ENCODE measurements at places on chromosomes 5 and 9.

DNA sequence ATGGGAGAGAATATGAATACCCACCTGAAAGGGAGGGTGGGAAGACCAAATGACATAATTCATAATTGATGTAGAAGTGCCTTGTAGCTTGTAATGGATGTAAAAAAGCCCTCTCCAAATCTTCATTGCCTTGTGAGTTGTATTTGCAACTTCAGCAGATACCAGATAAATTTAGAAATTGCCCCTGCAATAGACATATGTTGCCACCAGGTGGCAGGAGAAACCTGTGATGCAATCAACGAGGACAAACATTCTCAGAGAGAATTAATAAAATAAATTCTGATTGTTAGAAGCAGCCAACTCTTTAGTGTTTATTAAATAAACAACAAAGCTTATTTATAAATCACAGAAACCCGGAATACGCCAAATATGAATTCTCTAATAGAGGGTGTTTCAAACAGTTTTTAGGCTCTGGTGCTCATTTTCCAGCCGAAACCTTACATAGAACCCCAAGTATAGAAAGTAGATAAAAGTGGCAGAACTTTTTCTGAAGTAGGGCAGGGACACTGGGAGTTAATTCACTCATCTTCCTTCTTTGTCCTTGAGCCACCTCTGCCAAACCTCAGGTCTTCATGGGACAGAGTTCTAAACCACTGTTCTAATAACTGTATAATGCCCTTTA, 147.8 kb downstream of the TMEM38B start:
- DNase-seq, result peak; percentile 13

DNA sequence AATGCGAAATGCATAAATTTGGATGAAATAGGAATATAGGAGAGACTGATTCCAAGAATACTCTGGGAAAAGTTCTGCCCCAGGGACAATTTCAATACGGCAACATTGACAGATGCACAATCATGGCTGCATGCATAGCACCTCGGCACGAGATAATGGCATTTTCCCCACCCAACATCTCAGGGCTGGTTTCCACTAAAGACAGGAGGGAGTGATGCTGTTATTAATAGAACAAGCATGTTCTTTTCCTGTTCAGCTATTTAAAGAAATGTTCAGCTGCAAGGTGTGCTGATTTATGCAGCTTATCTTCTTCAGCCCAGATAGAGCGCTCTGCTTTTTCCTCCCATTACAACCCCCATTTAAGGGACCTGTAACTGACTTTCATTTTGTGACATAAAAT, 740.2 kb downstream of the TLR4 start:
- DNase-seq, result no peak

GRCh38 chr9:109990541-109990940, 210.5 kb downstream of the PALM2AKAP2 start:
- no peak for DNase-seq

- no peak for DNase-seq
Measured at GRCh38 chr5:15837551-15838289, 337.7 kb downstream of the FBXL7 start.

DNA sequence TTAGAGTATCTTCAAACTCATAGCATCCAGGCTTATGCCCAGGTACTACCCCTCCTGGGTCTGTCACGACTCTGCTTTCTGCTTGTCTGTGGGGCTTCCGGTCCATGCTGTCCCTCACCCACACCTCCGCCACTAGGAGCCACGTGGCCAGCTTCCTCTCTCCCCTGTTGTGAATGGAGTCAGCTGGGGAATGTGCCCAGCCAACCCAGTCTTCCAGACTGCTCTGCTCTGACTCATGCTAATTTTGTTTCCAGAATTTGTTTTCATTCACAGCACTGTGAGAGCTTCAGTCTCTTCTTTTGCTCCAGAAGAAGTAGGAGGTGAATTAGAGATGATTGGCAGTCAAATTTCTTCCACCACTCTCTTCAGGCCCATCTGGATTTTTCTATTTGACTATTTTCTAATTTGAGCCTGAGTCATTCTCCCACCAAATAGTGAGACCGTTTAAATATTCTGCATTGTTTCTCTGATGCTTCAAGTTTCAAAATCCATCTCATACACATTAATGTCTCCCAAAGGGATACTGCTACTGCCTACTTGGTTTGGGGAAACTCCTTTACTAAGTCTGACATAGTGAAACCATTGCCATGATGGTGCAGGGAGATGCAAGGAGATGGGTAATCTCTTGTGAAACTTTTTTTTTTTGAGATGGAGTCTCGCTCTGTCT, 424.1 kb upstream of the KIF2A start:
- DNase-seq, result no peak

GRCh38 chr9:14678776-14679175, 14.5 kb downstream of the ZDHHC21 start:
- DNase-seq, result no peak

DNA sequence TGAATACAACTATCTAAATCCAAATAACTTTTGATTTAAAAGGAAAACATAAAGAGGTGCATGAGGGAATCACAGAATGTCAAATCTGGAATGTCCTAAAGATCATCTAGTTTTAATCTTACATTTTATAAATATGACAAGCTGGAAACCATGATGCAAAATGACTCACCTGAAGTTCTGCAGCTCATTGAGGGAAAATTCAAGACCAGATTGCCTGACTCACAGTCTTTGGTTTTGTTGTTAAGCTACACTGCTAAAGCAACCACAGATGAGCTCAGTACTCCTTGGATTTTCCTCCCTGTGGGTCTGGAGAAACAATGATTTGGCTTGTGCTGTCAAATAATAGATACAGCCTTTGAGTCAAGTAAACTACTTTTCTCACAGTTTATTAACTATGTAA, 19.1 kb upstream of the EDIL3 start:
- no peak for DNase-seq

DNA sequence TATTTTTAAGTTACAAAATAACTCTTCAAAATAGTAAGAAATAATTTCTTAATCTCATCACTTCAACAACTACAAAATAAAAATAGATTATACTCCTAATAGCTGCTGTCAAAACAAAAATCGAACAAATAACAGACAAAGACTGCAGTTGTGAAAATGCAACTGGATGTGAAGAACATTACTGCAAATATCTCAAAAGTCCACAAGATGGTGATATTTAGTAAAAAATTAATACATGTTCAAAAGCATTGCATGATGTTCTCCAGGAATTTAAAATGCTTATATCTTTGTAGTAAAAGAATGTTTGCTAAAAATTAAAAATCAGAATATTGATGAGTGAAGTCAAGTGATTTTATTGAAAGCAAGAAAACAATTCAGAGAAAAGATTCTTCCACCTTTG, 66.2 kb downstream of the MPDZ start:
- no peak for DNase-seq

GRCh38 chr9:113912816-113913215, 36.7 kb downstream of the ZNF618 start:
- no peak for DNase-seq

- peak; percentile 8 for DNase-seq
Measured at GRCh38 chr9:69877852-69878514, 57.4 kb downstream of the CFAP95 start.

- no peak for DNase-seq
Measured at GRCh38 chr5:98460536-98460935, 312.9 kb upstream of the RGMB start.

DNA sequence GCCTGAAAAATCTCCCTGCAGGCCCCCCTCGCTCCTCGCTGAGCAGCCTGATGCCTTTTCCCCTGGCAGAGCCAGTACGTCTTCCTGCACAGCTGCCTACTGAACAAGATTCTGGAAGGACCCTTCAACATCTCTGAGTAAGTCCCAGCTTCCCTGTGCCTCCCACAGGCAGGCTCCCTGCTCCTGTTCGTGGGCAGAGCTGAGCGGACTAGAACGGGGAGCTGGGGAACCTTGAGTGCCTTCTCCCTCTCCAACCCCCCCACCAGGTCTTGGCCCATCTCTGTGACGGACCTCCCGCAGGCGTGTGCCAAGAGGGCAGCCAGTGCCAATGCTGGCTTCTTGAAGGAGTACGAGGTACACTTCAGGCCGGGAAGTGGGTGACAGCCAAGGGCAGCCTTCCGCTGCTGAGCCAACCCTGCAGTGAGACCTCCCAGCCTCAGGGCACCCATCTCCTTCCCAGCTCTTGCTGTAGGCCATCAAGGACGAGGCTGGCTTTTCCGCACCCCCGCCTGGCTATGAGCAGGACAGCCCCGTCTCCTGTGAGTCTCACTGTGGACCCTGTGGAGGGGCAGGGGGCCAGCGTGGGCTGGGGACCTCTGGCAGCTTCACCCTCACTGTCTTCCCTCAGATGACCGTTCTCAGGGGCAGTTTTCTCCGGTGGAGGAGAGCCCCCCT, 21.1 kb upstream of the SPTLC1 start:
- no peak for DNase-seq

GRCh38 chr9:78406146-78406545, 109.2 kb downstream of the PSAT1 start:
- no peak for DNase-seq

GRCh38 chr5:170749911-170750431, 33.6 kb upstream of the GABRP start:
- DNase-seq, result no peak

DNA sequence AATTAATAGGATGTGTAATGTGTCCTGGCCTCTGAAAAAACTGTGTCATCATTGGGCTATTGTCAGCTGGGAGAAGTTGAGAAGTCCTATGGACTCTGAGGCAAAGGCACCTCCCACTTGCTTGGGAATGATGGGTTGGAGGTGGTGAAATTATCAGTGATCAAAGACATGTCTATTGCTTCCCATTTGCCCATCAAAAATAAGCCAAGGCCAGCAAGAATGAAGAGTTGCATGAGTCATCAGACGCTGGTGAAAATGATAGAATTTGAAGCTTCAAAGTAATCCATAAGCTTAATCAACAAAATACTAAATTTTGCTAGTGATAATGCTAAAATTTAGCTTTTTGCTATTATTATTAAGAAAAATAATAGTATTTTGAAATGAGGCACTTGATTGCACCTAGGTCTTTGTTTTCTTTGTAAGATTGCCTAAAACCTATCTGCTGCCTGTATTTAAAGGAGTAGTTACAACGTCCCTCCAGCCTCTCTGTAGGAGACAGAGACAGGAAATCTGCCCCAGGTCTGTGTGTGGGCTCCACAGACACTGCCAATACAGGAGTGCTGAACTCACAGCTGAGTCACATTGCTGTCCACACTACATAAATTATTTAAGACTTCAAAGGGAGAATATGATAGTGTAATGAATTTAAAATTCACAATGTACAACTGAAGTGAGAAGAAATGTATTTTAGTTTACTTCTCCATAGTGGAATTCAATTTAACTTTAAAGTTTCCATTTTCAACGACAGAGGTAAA, 48.4 kb upstream of the APC start:
- DNase-seq, result no peak

DNA sequence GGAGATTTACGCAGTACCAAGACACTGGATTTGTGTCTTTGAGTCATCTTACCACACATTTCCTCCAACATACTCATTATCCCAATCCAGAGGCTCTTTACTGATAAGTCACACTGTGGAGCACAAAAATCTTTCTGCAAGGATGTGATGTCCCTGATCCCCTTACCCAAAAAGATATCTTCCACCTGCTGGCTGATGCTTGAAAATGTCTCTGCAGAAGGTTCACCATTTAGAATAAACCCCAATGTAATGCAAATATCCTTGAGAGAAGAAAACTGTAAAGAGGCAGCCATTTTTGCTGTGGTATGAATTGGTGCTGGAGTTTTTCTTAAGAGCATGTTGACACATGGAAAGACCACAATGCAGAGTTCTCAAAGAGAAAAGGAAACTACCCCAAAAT, 65.7 kb upstream of the RORB start:
- DNase-seq, result no peak

DNA sequence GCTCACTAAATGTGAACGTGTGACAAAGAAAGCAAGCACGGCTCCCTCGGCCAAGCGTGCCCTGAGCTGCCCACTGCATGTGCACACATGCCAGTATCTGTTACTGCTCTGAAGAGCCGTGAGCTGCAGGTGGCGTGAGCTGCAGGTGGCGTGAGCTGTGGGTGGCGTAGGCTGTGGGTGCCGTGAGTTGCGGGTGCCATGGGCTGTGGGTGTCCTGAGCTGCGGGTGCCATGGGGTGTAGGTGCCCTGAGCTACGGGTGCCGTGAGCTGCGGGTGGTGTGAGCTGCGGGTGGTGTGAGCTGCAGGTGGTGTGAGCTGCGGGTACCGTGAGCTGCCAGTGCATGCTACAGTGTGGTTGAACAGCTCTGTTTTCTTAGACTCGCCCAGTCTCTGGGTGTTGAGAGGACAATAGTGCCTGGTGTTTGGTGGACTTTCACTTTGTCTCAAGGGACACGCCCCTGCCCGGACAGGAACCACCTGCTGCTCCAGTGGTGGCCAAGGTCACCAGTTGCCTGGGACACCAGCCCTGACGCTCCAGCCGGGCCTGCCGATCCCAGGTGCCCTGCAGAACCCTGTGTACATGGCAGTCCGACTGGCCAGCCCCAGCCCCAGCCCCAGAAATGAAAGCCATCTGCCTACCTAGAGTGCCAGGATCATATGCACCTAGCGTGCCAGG, 6.7 kb downstream of the CCDC187 start:
- no peak for DNase-seq

DNA sequence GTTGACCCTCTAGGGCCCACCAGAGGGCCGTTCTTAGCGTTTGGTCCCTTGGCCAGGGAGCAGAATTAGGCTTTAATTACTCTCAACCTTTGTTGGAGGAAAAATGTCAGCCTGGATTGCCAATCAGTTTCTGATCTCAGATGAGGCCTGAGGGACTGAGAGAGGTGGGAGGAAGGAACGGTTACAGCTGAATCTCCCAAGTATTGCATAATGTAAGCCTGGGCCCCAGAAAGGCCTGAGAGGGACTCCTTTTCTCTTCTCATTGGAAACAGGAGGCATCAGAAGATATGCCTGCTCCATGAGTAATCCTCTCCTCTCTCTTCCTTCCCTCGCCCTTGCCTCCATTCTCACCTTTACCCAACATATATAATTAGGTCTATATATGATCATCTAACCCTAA, 105.7 kb downstream of the INSYN2B start:
- no peak for DNase-seq

DNA sequence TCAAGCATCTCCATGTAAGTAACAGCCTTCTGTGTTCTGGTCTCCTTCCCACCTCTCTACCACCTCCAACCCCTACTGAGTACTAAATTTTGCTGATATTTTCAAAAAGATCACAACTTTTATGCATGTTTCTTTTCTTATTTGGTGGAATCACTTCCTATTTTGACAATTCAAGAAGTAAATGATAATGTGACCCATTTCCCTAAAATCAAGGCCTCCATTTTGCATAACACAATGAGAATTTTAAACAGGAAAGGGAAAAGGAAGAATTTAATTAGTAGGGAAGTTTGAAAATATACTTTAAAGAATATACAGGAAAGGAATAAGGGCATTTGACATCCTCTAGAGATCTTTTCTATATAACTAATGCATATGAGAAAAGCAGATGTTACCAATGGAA, 212.9 kb upstream of the RASA1 start:
- no peak for DNase-seq

DNA sequence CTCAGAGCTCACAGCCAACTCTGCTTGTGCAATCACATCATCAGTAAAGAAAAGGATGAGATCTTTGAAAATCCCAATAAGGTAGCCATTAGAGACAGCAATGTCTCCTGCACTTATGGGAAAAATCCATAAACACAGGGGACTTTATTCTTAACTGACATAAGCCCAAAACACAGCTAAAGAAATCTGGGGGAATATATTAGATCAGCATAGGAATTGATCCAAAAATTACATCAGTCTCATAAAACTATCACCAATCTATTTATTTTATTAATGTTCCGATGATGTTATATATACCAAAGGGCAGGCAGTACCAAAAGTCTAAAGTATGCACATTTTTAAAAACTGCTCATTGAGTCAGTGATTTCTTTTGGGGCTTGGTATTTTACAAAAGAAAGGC, 6.9 kb downstream of the MRPS27 start:
- DNase-seq, result no peak

Data from hematopoietic multipotent progenitor cell treated with erythropoietin and hydrocortisone succinate and interleukin-3 and kit ligand, for 17 days (in vitro differentiated cells).